ENCODE measurements at places on chromosomes 5 and 9.

GRCh38 chr9:87395804-87396479 is 101.7 kb upstream of the DAPK1 start:
- no peak for DNase-seq

DNA sequence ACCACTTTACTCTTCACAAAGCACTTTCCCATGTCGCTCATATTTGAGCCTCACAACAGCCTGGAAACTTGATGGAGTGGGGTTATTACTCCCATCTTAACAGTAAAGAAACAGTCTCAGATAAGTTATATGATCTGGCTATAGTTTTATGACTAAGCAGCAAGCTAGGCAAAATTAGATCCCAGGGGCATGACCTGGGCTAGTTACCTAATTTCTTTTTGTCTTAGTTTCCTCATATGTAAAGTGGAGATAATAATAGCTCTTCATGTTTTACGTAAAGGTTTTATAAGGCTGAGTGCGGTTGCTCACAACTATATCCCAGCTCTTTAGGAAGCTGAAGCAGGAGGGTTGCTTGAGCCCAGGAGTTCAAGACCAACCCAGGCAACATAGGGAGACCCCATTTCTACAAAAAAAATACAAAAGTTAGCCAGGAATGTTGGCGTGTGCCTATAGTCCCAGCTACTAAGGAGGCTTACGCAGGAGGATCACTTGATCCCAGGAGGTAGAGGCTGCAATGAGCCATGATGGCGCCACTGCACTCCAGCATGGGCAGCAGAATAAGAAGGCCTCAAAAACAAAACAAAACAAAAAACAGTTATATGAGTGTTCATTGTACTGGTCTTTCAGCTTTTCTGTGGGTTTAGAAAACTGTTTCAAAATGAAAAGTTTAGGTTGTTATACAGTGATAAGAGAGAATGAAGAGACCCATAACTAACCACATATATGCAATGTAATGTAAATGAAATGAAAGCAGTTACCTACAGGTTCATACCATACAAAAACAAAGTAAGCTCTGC is 6.5 kb upstream of the PLIN2 start:
- no peak for DNase-seq

GRCh38 chr9:127664678-127665507 is 41.9 kb upstream of the CFAP157 start:
- no peak for DNase-seq

DNA sequence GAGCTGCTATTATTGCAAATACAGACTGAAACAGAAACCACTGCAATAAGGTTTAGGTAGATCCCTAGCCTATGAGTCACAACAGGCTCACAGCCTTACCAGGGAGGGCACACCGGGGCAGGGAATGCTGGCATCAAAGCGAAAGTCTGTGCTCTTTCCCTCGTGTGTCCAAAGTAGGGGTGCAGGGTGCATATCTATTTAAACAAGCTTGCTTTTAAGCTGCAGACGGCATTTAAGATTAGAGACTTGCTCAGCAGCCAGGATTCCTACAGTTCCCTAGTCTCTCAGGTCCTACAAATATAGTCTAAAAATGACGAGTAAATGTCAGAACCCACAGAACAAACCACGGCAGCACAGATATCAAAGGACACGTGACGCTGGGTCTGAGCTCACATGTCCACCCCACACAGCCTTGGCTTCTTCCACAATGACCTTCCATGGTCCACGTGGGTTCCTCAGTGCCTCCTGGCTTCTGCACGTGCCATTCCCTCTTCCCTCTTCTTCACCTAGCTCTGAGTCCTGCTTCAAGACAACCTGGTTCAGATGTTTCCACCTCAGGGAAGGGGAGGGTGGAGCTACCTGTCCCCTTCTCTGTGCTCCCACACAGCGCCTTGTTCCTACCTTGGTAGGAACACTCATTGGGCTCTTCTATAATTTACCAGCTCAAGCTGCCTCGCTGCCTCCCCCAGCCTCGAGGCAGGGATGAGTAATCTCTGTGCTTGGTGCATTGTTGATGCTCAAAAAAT is 193.2 kb downstream of the MAPKAP1 start:
- DNase-seq, result no peak

GRCh38 chr5:162107591-162107990 is 40.0 kb downstream of the GABRG2 start:
- DNase-seq, result no peak

All from midbrain (tissue), 1 donor.